ENCODE measurements at places on chromosomes 1 and 21. TPM values are rescaled to one million over a fixed set of nuclear protein-coding genes. Genes with fewer than 3 reads are reported as not detected.

The CBR3 gene
- total RNA-seq = 14.9 TPM

The CRP gene
- total RNA-seq = not detected

The RASAL2 gene
- 0.11 TPM for total RNA-seq

The LGALS8 gene
- total RNA-seq = 112 TPM

The LIN28A gene
- total RNA-seq = not detected

The SDHB gene
- total RNA-seq = 74.7 TPM

The ELAPOR1 gene
- 5.3 TPM for total RNA-seq

The VHLL gene
- total RNA-seq = not detected

- DNase-seq = no peak
Observed at GRCh38 chr1:68276448-68276847, 44.1 kb upstream of the WLS start.

- peak; percentile 65 for DNase-seq
Observed at GRCh38 chr1:30759718-30760281, 2.2 kb upstream of the LAPTM5 start.

GRCh38 chr21:15370462-15370975 is 305.7 kb upstream of the NRIP1 start:
- DNase-seq = no peak

DNA sequence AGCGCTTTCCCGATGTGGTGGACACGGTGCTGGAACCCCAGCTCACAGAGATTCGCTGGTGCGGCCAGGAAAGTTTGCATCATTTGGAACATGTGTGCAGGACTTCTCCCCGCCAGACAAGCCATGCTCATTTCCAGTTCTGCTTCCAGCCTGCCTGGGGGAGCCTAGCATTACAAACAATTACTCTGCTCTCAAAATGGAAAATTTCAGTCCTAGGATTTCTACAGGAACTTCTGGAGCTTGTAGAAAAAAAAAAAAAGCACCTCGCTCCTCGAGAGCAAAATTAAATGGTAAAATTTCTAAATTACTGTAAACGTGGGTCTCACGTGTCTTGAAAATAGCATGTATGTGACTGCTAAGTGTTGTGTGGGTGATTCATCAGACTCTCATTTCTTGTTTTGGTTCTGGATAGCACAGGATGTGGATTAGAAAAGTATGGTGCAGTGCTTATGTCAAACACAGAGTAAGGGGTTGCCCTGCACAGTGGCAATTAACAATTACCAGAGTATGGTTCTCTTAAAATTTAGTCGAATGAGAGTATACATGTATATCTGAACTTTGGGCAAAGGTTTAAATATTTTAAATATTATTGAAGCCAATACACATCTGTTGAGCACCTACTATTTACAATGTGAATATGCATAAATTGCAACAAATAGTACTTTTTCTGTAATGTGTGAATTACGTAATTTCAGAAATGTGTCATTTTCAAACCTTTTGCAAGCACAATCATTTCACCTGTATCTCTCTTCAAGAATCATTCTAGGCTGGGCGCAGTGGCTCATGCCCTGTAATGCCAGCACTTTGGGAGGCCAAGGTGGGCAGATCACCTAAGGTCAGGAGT is 61.8 kb upstream of the PTGFRN start:
- no peak for DNase-seq

GRCh38 chr1:109807822-109808680 is 44.3 kb upstream of the EPS8L3 start:
- DNase-seq = peak; percentile 25

GRCh38 chr1:67748630-67749029 is 63.6 kb downstream of the GADD45A start:
- DNase-seq = no peak

GRCh38 chr1:106921186-106921585 is 135.3 kb upstream of the PRMT6 start:
- DNase-seq = no peak

DNA sequence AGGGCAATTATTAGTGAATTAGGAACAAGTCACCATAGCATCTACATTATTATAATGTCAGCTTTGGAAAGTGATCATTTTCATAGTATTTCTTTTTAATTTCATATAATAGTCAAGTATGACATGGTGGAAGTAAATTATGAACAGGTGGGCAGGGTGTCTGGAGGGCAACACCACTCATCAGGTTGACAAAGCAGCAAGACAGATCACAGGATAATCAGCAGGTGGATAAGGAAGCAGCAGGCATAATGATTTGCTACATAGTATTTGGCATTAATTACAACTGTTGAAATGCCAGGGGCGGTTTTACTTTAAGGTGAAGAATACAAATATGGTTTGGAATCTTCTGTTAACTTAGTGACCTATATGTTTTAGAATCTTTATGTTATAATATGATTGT is 1342.2 kb downstream of the PLA2G4A start:
- no peak for DNase-seq

- DNase-seq = no peak
Observed at GRCh38 chr1:40709802-40710278, 18.3 kb downstream of the NFYC start.

- DNase-seq = no peak
Observed at GRCh38 chr1:10691740-10692125, 104.7 kb downstream of the CASZ1 start.

DNA sequence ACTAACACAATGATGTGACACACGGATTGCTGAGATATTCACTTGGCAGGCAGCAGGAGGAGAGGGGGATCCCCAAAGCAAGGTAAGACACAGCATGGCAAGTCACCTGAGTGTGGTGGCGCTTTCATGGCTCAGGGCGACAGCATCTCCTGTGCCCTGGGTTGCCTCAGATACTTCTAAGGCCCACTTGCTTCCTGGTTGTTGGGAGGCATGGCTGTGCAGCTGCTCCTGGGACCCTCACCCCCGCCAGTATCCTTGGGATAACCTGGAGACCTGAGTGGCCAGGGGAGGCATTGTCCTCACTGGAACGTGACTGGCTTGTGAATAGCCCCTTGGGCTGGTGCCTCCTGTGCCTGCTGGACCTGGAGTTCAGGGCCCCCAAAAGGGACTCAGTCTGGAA is 69.8 kb downstream of the STUM start:
- DNase-seq = no peak

DNA sequence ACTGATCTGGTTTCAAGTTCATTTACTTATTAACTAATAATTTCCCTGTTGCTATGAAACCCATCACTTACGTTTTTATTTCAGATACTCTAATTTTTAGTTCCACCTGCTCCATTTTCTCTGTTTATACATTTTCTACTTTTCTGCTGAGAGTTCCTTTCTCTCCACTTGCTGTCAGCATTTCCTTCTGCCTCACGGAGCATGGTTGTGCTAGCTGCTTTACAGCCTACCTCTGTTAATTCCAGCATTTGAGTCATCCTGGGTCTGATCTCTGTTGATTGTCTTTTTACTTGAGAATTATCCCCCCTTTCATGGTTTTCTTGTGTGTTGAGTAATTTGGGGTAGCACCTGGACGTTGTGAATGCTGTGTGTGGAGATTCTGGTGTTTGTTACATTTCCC is 373.2 kb upstream of the C1orf174 start:
- no peak for DNase-seq

- peak; percentile 69 for DNase-seq
Observed at GRCh38 chr1:116910379-116911187, 867 bp downstream of the PTGFRN start.

GRCh38 chr1:242065813-242066212 is 66.9 kb upstream of the MAP1LC3C start:
- no peak for DNase-seq

GRCh38 chr1:207789792-207790787 is 38.2 kb downstream of the CD46 start:
- no peak for DNase-seq

DNA sequence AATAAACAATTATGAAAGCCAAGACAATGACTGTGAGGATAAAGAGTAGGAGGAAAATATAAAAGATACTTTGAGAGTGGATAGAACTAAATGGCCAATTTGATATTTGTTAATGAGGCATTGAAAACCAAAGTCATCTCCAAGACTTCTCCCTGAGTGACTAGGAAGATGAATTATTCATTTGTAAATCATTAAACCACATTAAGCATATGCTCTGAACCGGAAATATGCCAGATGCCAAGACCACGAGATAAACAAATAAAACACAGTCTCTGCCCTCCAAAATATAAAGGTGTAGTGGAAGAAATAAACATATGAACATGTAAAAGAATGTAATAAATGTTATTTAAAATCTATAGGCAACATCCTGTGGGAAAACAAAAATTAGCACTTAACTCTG is 78.8 kb downstream of the MRPL39 start:
- no peak for DNase-seq

- peak; percentile 19 for DNase-seq
Observed at GRCh38 chr21:45017039-45017960, 57.1 kb upstream of the ADARB1 start.

DNA sequence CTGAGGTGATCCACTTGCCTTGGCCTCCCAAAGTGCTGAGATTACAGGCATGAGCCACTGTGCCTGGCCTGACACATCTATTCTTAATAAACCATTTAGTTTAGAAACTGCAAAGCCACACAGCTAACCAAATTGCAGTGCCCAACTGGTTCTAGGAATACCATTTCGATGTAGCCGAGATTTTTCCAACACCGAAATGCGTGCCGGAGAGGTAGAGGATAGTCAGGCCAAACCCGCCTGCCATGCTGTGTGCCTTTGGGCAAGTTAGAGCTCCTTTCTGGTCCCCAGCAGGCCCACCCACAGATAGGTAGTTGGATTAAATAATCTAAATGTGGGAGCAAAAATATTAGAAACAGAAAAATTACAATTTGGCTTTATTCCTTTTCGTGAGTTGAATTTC is 254.4 kb downstream of the FOXD2 start:
- DNase-seq = no peak

DNA sequence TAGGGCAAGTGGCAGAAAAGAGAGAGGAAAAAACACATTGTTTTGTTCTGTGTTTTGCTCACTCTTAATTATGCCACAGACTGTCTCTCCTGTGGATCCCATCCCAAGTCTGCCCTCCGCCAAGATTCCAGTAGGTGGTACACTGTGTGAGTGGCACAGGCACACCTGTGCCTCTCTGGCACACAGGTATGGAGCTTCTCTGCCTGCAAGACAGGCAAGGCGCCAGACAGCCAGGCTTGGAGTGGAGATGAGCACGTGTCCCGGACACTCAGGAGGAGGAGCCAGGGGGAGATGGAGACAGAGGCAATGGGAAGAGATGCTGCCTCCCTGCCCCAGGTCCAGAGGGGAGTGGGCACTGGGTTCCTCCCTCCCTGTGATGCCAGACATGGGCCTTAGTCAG is 6.5 kb upstream of the GRIK3 start:
- DNase-seq = no peak

- DNase-seq = no peak
Observed at GRCh38 chr1:5644281-5645134, 347.7 kb downstream of the NPHP4 start.

- no peak for DNase-seq
Observed at GRCh38 chr1:175863299-175864050, 120.1 kb upstream of the TNR start.

DNA sequence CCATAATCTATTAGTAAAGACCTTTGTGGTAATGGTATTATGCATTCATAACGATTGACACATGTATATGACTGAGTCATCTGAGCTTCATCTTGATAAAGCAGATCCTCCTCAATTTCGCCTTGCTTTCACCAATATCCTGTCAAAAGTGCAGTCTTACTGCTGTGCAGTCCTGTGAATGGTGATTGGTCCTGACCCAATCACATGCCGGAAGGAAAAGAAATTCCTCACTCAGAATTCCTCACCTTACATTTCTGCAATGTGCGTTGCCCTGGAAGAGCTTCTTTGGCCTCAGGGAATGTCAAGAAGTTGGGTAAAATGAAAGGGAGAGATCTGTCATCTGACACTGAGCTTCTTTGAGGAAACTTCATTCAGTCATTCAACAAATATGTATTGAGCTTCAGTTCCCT is 121.0 kb upstream of the TSPAN2 start:
- no peak for DNase-seq

DNA sequence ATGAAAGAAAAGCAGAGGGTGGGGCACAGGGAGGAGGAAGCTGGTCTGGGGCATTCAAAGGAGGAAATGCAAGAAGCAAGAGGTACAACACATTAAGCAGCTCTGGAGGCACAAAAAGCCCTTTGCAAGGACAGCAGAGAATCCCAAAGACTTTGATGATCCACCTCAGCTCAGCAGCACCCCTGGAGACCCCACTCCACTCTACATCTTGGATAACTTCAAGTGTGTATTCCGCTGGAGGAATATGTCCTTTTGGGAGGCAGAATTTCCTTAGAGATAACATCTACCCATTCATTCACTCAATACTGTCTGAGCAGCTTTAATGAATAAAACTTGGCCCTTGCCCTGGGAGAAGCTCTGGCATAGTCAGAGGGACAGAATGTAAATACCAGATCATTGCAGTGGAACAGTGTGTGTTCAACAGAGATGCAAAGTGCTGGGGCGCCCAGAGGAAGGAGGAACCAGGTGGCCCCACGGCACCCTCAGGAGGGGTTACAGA is 599.7 kb downstream of the KIF26B start:
- DNase-seq = no peak

DNA sequence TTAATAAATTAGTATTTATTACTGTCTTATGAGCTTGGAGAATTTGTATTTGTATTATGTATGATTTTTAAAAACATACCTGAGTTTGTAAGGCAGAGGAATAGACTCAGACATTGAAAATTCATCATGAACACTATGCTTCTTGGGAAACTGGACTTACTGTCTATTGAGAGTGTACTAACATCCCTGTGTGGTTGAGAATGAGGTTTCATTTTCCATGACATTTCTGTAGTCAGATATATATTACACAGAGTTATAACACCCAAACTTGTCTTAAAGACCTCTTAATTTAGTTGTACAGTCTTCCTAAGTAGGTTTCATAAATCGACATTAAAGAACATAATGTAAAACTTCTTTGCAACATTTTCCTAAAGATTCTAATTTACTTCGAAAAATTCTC is 30.0 kb downstream of the PPP2R5A start:
- DNase-seq = no peak

All from activated naive CD8-positive, alpha-beta T cell treated with anti-CD3 and anti-CD28 coated beads, Interleukin-2, amount 10 ng/mL, durations not matched to agents 7 days and 5 days (primary cell).